NCI-H774 (cell line): ENCODE measurements at places on chromosomes 12 and 14.

GRCh38 chr12:110349514-110350151, 53.9 kb downstream of the ANAPC7 start:
- no peak for DNase-seq

DNA sequence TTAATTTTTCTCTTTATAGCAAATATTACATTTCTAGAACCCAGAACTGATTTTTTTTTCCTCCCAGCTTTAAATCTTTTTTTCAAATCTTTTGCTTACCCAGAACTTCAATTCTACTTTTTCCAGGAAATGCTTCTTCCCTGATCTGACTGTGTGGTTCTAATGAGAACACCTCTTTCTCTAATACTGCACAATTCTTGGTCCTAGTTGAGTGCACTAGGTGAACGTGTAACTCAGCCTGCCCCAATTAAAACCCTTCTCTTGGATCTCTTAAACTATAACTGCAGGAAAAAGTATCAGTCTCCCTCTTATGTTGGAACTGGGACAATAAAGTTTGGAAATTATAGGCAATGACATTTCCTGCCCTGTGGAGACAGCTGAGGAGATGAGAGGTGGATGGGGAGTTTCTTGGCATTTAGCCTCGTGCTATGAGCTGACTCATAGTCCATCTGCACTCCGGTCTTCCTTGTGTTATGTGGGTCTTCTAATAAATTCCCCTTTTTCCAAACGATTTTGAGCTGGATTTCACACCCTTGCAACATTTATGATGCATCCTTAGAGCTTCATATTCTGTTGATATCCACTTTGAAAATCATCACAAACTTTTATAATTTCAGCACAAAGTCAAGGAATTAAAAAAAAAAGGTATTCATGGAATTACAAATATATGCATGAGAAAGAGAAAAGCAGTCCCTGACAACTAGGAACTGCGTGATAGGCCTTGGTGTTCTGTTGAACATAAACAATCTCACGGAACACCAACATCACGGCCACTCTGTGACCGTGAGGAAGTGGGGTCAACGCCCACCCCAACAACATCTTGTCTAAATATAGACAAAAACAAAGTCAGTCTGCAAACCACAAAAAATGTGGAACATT, 52.4 kb downstream of the BRMS1L start:
- no peak for DNase-seq

- no peak for DNase-seq
Measured at GRCh38 chr14:21974741-21975140, 301.1 kb upstream of the OR4E1 start.

DNA sequence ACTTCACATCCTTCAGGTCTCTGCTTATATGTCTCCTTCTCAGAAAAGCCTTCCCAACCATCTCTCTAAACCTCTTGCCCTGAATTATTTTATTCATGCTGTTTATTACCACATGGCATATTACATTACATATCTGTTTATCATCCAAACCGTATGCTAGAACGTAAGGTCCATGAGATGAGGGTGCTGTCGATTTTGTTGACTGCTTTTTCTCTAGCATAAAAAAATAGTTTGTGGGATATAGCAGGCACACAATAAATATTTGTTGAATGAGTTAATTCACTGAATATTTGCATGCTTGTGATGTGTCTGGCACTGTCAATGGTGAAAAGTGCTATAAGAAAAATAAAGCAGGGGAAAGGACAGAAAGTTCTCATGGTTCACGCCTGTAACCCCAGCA, 22.9 kb downstream of the SAMD4A start:
- DNase-seq: no peak

- DNase-seq: no peak
Measured at GRCh38 chr14:73125169-73125588, 11.1 kb upstream of the PSEN1 start.

- no peak for DNase-seq
Measured at GRCh38 chr12:88400302-88400701, 180.0 kb downstream of the KITLG start.

- DNase-seq: no peak
Measured at GRCh38 chr12:3216726-3217682, 139.8 kb downstream of the TSPAN9 start.

DNA sequence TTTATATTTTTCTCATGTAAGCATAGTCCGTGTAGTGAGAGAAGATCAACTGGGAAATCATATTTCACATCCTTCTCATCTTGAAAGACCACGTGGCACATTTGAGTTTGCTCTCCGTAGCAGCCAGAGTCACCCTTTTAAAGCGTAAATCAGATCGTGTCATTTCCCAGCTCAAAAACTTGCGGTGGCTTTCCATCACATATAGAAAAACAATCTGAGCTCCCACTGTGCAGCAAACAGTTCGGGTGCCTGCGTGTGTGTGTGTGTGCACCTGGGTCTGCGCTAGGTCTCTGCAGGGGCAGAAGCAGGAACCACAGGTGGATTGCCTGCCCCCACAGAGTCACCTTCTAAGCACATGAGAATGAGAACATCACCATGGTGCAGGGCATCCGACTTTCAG, 338.2 kb downstream of the TRHDE start:
- no peak for DNase-seq

GRCh38 chr12:1083889-1084262, 92.9 kb downstream of the ERC1 start:
- peak; percentile 61 for DNase-seq

GRCh38 chr12:32270818-32271710, 128.3 kb upstream of the FGD4 start:
- DNase-seq: no peak

DNA sequence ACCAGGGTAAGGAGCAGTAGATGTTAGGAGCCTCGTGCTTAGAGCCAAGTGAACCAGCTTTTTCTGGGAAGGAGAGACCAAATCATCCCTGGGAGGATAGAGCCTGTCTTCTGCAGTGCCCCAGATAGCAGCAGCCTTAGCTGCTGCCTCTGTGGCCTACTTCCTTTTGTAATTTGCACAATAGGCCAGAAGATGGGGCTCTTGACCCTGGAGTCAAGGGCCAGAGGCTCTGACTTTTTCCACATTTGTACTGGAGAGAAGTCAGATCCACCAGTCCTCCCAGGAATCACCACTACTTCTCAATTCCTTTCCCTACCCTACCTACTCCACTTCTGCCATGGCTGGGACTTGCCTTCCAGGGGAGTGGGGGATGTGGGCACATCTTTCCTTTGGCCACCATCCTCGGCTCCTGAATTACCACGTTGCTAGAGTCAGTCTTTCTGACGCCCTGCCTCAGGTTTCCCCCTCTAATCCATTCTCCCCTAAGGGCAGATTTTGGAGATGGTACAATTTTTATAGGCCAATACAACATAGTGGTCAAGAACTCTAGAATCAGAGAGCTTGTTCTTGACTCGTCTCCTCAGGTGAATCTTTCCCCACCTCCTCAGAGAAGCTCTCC, 3.3 kb upstream of the SLC4A8 start:
- peak; percentile 80 for DNase-seq

- DNase-seq: no peak
Measured at GRCh38 chr12:101076921-101077320, 133.1 kb downstream of the SLC5A8 start.

DNA sequence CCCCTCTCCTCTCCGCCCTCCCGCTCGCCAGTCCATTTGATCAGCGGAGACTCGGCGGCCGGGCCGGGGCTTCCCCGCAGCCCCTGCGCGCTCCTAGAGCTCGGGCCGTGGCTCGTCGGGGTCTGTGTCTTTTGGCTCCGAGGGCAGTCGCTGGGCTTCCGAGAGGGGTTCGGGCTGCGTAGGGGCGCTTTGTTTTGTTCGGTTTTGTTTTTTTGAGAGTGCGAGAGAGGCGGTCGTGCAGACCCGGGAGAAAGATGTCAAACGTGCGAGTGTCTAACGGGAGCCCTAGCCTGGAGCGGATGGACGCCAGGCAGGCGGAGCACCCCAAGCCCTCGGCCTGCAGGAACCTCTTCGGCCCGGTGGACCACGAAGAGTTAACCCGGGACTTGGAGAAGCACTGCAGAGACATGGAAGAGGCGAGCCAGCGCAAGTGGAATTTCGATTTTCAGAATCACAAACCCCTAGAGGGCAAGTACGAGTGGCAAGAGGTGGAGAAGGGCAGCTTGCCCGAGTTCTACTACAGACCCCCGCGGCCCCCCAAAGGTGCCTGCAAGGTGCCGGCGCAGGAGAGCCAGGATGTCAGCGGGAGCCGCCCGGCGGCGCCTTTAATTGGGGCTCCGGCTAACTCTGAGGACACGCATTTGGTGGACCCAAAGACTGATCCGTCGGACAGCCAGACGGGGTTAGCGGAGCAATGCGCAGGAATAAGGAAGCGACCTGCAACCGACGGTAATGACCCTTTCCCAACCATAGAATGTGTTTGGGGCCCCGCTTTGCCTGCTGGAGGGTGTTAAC, 615 bp downstream of the CDKN1B start:
- no peak for DNase-seq

DNA sequence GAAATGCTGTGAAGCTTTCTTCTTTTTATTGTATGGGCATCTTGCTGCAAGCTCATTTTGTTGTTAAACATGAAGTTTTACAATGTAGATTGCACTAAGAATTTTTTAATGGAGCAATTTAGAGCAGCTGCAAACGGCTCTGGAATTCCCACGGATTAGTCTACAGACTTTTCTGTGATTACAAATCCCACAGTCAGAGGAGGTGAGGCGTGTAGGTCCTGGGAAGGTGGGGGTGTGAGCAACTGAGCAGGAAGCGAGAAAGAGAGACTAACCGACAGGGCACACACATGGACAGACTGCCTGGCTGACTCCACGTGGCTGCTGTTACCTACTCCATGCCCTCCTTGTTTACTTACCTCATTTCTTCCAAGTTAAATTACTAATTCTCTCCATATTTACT, 348.5 kb downstream of the NPAS3 start:
- DNase-seq: no peak

DNA sequence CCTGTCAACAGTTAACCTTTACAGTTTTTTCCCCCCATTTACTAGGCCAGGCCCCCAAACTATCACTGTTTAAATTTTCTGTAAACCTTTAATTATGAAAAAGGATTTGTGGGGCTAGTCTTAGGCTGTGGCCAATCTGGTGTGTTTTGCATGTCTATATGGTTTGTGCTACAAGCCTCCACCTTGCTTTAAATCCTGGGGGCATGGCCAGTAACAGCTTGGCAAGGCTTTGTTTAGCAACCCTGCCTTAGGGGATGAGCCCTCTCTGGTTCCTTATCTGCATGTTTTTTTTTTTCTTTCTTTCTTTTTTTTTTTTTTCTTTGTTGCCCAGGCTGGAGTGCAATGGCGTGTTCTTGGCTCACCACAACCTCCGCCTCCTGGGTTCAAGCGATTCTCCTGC, 102.7 kb downstream of the KCNMB4 start:
- DNase-seq: no peak

DNA sequence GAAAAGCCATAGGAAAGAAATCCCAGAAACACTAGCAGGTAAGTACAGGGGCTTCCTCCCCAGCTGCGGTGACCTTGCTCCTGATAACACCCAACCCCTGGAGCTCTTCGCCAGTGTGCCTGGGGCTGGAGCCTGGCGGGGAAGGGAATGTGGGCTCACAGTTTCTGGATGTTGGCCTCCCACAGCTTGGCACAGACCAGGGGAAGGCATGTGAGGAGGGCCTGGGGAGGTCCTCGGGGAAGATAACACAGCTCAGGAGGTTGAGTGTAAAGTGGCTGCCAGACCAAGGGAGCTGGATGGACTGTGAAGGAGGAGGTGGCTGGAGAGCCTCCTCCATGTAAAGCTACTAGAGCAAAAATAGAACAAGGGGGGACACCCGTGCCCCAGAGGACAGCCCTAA, 120.1 kb downstream of the BICD1 start:
- no peak for DNase-seq

DNA sequence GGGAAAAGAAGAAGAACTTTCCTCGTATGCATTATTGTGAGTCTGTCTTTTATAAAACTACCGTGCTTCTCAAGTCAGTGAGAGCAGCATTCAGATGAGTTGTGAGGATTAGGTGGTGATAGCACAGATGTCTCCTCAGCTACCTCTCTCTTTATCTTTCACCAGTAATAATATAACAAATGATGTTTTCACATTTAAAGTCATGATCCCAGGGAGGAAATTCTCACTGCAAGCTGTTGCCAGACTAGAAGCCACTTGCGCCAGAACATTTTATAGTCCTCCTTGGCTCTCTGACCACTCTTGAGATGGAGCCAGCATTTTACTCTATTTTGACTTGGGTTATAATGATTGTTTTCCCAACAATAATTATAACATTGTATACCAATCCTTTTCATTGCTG, 443.1 kb downstream of the AEBP2 start:
- no peak for DNase-seq

- DNase-seq: no peak
Measured at GRCh38 chr14:79274641-79275291, 936.5 kb downstream of the DIO2 start.

GRCh38 chr12:108709697-108710096, 21.6 kb downstream of the CORO1C start:
- no peak for DNase-seq

DNA sequence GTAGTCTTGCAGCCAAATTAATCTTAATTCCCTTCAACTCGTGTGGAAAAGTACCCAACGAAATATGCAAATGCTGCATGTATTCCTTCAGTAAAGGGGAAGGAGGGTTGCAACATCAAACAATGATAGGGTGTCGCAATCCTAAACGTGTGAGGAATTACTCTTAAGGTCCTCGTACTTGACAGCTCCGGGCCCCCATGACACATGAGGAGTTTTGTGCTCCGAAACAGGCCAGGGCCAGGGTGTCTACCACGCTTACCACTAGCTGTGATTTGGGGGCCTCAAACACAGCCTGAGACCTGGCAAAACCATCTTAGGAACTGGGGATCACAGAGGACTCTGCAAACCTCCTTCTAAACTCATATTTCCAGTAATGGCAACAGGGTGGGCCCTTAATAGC, 20.4 kb downstream of the FOS start:
- DNase-seq: no peak

- DNase-seq: no peak
Measured at GRCh38 chr14:51478175-51478621, 173.5 kb upstream of the FRMD6 start.

GRCh38 chr14:68574906-68575305, 218.0 kb downstream of the ZFP36L1 start:
- DNase-seq: no peak

GRCh38 chr14:91388551-91388975, 29.1 kb downstream of the CCDC88C start:
- no peak for DNase-seq

DNA sequence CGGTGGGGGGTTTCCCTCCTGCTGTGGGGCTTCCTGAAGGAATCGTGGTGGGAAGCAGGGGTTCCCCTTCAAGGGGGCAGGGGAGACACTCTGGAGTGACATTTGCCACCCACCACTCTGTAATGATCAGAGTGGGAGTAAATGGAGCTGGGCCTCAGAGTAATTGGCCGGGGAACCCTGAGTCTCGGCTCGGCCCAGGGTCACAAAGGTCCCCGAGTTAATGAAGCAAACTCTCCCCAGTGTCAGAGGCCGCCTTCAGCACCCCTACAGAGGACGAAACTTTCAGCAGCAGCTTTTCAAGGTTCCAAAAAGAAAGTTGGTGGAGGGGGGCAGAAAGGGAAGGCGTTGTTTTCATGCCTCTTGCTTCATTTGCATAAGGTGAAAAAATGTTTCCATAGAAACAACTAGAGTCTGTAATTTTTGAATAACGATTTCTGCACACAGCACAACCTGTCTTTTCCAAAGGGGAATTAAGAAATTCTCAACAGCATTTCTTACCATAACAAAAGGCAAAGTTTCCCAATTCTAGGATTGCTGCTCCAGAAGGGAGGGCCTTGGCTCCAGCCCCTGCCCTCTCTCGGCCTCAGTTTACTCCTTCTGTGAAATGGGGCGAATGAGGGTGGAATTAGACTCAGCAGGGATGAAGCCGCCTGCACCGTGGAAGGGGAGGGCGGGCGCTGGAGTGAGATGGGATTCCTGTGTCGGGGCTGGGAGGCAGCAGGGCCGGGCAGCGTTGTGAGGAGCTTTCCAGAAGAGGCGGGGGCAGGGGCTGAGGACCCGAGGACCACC, 67.0 kb upstream of the BEGAIN start:
- no peak for DNase-seq

GRCh38 chr12:108446766-108447165, 68.3 kb upstream of the FICD start:
- no peak for DNase-seq
